ENCODE measurements at places on chromosomes 12 and 14.

DNA sequence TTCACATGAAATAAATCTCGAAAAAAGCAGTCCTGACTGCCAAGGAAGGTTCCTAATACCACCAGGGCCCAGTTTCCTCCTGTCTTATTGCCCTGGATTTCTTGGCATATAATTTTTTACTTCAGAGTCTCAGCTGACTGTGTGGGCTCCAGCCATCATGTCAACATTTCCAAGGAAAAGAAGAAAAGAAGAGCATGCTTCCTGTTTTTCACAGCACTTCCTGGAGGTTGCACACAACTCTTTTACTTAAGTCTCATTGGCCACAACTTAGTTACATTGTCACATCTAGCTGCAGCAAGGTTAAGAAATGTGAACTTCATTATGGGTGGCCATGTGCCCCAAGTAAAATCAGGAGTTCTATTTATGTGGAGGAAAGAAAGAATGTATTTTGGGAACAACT lies 24.3 kb downstream of the DACT1 start:
- DNase-seq = no peak

- DNase-seq = no peak
Measured at GRCh38 chr12:110776410-110776809, 33.7 kb upstream of the PPP1CC start.

DNA sequence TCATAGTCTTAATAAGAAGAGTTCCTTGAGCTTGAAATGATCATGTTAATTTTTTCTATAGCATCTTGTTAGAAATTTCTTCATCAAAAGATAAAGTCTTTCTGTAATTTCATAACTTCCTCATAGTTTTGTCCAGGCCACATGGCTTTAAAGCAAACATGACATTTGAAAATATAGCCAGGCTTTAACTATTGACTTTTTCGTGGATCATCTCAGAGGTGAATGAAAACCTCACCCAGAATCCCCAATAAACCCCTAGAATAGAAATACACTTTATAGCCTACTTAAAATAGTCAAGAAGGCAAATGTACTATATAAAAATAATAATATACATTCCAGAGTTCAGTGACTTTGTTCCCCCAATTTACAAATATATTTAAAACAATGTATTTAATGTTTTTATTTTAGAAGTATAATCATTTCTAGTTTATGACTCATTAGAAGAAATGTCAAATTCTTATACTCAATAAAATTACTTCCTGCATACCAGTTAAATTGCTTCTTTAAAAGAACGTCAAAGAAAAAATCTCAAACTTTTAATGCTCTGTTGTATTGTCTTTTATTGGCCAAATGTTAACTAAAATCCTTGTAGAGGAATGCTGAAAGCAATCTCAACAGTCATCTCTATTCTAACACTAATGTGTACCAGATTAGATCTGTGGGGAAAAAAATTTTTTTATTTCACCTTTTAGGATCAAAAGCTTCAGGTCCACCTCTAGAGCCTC lies 21.6 kb downstream of the EXOC5 start:
- no peak for DNase-seq

- no peak for DNase-seq
Measured at GRCh38 chr12:86226481-86226880, 29.7 kb downstream of the MGAT4C start.

DNA sequence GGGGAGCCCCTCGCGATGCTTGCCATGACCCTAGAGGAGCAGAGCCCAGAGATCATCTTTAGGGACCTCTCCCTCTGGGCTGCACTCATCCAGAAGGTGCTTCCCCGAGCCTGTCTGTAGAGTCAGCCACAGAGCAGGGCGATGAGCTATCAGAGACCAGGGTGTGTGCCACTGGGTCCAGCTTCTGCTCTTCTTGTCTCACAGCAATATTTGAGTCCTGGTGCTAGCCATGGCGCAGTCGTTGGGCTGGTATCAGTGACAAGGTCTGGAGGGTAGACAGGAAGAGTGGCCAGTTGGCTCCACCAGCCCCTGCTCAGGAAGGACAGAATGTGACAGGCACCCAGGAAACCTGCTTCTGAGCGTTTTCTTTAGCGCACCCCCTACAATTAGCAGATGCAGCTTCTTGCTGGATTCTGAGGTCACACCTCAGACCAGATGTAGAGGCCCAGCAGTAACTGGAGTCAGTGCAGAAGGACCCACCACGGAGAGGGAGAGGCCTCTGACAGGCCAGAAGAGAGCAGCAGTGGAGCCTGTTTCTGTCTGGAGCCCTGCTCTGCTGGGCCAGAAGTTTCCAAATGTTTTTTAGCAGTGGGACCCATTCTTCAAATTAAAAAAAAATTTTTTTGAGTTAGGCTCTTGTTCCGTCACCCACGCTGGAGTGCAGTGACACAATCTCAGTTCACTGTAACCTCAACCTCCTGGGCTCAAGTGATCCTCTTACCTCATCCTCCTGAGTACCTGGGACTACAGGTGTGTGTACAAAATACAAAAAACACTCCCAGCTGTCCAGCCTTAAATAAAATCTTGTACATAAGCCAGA lies 23.7 kb downstream of the ANKRD9 start:
- DNase-seq = no peak

DNA sequence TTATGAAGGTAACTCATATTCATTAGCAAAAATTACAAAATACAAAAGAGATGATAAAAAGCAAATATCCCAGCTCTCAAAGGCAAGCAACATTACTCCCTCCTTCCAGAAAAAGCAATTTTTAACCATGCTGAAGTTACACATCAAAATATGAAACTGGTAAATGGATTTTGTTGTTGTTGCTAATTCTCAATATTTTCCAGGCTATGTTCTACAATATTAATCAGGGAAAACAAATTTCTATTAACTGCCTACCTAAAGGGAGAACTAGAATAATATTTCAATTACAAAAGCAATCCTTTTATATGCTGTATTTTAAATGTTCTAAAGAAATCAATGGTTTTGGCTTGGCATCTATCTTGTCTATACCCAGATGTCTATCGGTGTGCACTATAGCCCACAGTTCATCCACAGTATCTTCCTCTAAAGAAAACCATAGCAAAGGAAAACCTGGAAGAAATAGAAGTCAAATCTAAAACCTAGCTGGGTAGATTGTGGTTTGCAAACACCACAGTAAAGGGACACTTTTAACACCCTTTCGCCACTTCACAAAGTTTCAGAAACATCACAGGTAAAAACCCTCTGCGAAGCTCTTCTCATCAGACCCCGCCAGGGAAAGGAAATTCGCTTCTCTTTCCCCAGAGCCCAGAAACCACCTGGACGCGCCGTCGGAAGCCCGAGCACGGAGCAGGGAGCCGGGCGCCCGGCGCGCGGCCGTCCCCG lies 32.0 kb downstream of the TC2N start:
- no peak for DNase-seq

DNA sequence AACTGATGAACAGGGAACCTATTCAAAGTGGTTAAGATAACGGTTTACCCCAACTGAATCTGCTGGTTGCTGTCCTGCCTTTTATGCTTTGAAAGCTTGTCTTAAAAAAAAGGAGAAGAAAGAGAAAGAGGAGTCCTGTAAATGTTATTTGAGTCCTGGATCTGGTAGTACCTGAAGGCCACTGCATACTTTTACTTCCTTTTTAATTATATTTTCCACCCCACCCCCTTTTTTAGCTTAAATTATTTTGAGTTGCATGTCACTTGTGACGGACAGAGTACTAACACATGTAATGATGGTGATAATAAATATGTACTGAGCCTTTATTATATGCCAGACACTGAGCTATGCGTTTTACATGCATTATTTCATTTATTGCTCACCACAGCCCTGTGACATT lies 2.5 kb upstream of the AMIGO2 start:
- no peak for DNase-seq

DNA sequence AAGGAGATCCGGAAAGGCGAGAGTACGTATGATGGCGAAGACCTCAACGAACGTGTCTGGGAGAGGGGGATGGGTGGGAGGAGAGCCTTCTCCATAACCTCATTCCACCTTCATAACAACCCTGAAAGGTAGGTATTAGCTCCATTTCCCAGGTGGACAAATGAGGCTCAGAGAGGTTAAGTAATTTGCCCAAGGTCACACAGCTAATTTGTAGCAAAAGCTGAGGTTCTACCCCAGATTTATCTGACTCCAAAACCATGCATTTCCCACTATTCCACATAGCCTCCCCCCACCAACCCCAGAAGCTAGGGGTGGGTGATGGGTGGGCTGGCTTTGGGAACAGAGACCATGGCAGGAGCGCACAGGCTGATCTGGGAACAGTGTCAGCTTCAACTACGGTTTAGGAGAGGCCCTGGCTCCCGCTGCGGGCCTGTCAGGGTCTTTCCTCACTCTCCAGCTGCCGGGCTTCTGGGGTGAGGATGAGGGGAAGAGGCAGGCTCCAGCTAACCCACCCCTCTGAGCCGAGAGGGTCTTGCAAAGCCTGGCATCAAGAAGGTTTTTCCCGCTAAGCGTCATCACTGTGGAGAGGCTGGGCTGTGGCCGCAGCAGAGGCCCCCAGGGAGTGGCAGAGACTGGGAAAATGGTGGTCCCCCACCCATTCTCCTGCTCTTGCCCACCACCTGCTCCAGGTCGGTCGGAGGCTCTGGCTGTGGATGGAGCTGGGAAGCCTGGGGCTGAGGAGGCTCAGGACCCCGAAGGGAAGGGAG lies 8.9 kb downstream of the CHGA start:
- no peak for DNase-seq

DNA sequence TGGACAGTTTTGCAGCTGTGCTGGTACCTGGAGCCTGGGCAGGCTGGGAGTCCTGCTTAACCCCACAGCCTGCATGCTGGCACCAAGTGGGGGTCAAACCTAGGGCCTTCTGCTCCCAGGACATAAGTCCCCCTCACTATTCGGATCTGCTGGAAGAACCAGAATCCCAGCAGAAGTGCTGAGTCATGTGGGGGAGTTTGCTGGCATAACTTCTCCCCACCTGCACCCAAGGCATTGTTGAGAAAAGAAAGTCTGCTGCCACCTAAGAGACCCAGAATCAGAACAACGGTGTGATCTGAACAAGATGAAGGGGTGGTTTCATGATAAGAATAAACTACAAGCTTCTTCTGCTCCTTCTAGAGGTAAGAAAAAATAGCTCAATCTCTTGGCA lies 102.7 kb downstream of the RBM19 start:
- DNase-seq = no peak

DNA sequence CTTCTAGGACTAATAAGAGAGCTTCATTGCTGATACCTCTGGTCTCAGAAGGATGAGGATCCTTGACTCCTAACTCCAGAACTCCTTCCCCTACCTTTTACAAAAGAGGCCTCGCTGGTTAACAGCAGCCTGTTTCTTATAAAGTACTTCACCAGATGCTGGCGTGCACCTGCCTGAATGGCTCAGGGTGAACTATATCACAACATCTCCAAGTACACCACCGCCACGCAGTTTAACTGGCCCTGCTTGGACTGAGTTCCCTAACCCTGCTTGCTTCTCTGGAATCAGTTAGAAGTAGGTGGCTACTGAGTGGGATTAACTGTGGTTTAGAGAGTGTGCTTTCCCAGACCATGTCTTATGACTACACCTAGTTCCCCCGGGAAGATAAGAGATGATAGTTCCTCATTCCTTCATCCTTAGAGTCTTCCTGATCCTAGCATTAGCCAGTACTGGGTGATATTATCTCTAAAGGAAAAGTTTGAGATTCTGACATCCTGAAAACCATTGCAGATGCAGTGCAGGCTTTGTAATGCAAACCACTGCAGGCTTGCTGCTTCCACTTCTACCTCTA lies 3.0 kb downstream of the FOXJ2 start:
- DNase-seq = no peak

GRCh38 chr14:90235179-90235976 lies 21.0 kb upstream of the PSMC1 start:
- peak; percentile 47 for DNase-seq

DNA sequence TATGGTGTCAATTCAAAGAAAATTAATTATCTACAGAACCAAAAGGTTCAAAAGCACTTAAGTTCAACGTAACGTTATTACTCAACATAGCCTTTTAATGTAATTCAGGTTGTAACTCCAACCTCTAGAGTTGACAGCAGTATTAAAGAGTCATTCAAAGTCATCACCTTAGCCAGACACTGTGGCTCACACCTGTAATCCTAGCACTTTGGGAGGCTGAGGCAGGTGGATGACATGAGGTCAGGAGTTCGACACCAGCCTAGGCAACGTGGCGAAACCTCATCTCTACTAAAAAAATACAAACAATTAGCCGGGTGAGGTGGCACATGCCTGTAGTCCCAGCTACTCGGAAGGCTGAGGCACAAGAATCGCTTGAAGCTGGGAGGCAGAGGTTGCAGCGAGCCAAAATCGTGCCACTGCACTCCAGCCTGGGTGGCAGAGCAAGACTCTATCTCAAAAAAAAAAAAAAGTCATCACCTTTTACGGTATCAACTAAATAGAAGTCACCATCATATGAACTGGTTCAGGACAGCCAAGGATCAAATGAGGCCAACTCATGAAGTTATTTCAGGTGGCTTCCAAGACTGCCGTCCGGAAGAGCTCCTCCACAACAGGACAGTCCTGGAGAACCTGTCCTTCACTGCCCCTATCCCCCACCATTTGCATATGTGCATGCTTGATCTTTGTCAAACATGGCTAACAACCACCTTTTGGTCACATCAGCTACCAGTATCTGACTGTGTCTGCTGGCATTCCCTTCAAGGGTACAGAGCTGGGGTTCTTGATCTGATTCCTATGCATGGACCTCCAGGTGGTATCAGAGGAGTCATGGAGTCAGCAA lies 4.2 kb downstream of the PPTC7 start:
- DNase-seq = no peak

DNA sequence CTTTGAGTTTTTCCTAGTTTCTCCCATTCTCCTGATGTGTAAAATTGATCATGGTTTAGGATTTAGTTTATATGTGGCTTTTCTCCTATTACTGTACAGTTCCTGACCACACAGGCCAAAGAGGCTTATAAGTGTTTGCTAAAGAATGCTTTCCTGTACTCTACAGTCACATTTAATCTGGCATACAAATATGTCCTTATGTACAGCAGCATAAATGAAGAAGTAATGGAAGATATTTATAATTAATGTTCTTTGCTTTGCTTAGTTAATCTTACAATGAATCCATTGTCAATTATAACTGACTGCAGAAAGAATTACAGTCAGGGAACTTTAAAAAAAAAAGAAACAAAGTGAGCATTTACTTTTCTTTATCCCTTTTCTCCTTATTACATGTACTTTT lies 293.9 kb downstream of the KCNC2 start:
- no peak for DNase-seq

DNA sequence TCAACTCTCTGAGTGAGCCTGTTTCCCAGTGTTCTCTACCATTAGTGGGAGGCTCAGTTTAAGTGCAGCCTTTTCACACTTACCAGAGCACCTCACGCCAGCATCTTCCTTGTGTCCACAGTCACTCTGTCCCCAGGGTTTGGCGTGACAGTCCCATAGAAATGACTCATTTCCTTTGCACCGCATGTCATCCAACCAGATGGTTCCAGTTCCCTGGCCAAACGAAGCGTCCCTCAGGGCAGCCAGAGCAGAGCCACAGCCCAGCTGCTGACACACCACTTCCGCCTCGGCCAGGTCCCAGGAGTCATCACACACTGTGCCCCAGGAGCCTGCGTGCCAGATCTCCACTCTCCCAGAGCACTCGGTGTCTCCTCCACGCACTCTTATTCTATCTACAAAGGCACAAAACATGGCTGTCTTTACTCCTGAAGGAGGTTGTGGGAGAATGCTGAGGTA lies 65.4 kb downstream of the ACSM4 start:
- DNase-seq = no peak
